ENCODE measurements at places on chromosomes 3 and 15.
A peak's percentile ranks its signal among the peaks of the same experiment; 100 is the strongest.

DNA sequence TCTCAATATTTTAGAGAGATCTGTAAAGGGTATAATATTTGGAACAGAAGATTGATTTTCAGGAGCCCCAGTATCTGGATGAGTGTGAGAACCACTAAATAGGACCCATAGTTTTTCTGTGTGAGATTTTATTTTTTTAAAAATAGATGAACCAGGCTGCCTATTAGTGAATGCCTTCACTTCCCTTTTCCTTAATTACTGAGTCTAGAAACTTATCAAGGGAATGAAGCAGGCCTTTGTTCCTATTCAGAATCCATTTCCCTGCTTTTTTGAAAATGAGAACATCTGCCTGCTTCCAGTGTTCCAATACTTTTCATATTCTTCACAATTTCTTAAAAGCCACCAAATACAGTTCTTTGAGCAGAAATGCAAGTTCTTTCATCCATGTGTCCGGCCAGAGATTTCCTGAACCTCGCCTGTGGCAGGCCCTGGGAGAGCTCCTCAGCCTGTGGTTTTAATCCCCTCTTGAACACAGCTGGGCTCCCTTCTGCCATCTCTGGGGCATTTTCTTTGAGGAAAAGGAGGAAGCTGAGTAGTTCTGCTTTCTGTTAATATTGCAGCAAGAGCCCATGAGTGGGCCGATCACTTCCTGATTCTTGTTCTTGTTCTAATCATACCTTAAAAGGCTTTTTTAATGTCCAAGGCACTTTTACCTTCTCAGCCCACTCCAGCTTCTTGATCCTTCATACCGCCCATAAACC, 4.7 kb downstream of the EHD4 start:
- no peak for DNase-seq

DNA sequence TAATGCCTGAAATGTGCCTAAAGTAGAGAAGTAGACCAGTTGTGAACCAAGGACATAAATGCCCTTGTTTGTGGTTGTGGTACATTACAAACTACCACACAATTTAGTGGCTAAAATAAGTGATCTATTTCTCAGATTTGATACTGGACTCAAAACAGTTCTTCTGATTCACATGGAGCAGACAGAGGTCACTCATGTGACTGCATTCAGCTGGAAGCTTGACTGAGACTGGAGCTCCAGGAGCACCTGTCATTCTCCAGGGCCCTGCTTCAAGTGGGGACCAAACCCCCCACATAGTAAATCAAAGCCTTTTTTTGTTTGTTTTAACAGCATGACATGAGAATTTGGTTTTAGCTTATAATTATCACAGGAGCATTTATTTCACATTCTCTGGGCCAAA, 301.2 kb downstream of the OXSM start:
- DNase-seq = no peak

DNA sequence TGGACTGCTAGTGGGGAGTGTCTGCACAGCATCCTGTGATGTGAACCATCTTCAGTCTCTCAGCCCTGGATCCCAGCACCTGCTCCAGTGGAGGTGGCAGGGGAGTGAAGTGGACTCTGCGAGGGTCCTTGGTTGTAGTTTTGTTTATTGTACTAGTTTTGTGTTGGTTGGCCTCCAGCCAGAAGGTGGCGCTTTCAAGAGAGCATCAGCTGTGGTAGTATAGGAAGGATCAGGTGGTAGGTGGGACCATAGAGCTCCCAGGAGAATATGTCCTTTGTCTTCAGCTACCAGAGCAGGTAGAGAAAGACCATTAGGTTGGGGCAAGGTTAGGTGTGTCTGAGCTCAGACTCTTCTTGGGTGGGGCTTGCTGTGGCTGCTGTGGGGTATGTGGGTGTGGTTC, 20.9 kb downstream of the NEK11 start:
- DNase-seq = no peak

DNA sequence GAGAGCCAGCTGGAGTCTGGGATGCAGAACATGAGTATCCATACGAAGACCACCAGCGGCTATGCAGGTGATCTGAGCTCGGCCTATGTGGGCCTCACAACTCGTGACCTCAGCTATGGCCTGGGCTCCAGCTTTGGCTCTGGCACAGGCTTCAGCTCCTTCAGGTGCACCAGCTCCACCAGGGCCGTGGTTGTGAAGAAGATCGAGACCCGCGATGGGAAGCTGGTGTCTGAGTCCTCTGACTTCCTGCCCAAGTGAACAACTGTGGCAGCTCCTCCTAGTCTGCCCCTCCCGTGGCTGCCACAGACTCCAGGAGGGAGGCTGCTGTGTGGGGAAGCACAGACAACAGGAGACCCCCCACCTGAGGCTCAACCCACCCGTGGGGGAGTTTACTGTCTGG, 3.6 kb upstream of the KPNA4 start:
- DNase-seq = no peak

DNA sequence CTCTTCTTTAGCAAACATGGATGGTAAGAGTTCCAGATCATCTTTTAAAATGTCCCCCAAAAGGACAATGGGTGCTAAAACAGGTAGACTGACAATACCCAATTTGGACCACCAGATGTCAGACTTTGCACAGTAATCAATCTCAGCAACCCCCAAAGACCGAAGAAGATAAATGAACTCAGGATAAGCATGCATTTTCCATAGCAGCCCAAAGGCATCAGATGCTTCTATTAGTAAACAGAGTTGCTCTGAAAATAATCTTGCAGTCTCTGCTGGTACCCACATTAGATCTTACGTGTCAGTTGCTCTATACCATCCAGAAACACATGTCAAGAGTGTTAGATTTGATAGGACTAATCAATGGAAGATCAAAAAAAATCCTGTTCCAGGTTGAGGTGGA, 20.6 kb downstream of the MYH15 start:
- DNase-seq = peak; percentile 12

DNA sequence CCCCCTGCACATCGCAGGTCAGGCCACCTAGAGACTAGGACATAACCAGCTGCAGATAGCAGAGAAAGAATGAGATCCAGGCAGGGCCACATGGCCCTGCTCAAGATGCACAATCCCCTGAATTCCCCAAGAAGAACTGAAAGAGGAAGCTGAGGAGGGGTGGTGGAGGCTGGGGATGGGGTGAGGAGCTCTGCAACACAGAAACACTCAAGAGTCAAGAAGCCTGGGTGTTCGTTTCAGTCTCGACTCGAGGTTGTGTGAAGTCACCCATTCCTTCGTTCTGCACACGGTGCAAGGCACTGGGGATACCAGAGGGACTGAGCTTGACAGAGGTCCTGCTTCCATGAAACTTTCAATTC, 62.0 kb downstream of the TLE3 start:
- no peak for DNase-seq

- DNase-seq = no peak
Observed at GRCh38 chr3:26623419-26624208, 1.0 kb downstream of the LRRC3B start.

- DNase-seq = no peak
Observed at GRCh38 chr3:195119461-195120266, 151.3 kb downstream of the XXYLT1 start.

DNA sequence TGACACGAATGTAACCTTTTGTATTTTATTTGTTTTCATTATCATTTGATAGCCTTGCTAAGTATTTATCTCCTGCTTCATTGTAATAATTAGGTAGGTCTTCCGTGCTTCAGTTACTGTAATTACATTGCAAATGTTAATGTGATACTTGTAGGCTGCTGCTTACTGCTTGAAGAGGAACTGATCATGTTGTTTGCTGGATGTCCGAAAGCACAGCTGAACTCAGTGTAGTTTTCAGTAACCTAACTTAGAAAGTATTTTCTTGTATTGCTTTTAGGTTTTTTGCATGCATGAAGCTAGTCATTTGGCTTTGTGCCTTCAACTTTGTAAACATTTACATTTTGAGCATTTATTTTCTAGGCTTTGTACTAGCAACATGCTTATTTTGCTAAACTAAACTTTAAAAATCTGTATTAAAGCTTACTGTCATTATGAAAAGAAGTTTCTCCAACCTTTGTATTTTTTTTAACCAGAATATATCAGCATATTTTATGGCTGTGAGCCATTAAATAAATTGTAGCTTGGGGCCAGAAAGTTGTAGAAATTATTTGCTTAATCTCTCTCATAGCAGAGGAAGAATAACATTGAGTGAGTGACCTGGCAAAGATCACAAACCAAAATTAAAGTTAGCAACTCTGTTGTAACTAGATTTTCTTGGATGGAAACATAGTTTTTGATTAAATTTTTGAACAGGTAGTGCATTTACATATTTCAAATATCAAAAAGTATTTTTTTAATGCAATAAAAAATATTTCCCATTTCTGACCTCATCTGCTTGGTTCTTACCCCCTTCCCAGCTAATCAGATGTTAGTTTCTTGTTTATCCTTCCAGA, 30.7 kb downstream of the SACM1L start:
- DNase-seq = no peak

GRCh38 chr3:12303534-12303933, 14.7 kb downstream of the PPARG start:
- DNase-seq = no peak

- DNase-seq = no peak
Observed at GRCh38 chr15:66670762-66671580, 31.1 kb upstream of the SMAD6 start.

DNA sequence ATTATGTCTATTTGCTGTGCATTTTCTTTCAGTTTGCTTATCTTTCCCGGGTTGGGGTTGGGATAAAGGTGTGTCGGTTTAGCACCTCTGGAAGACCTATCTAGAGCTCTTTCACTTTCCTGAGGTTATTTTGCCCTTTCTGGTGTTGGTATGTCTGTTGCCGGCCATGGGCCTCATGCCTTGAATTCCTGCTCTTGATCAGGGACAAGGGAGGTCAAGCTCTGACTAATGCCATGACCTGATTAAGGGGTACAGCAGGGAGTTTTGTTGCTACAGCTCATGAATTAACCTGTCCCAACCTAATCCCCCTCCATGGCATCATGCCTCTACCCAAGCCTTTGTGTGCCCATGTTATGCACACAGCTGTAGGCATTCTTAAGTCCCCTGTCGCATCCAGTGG, 70.5 kb upstream of the GOLGA6B start:
- DNase-seq = no peak
